NCI-H524 treated with DMSO at 0.1 percent for 48 hours (cell line): ENCODE measurements at places on chromosomes 3 and 15.

DNA sequence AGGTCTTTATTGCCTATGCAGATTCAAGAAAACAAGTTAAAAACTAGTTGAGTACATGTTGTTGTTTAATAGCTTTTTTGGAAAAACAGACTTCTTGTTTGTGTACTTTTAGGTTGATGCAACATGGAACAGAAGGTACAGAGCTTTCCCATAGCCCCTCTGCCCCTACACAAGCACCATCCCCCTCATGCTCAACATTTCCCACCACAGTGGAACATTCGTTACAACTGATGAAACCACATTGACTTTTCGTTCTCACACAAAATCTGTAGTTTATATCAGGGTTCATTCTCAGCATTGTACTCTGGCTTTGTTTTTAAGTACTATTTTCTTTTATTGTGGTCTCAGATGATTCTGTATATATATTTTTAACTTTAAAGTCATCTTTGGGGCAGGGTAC lies 1054.6 kb downstream of the NTRK3 start:
- no peak for DNase-seq

- DNase-seq = peak; percentile 78
Measured at GRCh38 chr15:44219073-44219472, 24.0 kb upstream of the FRMD5 start.

GRCh38 chr3:193960487-193961274 lies 175.3 kb upstream of the HES1 start:
- DNase-seq = no peak

GRCh38 chr3:141661229-141662196 lies 76.6 kb upstream of the RNF7 start:
- no peak for DNase-seq

- no peak for DNase-seq
Measured at GRCh38 chr3:77147836-77148578, 108.1 kb downstream of the ROBO2 start.

GRCh38 chr3:149673393-149673792 lies 15.6 kb upstream of the WWTR1 start:
- DNase-seq = no peak

DNA sequence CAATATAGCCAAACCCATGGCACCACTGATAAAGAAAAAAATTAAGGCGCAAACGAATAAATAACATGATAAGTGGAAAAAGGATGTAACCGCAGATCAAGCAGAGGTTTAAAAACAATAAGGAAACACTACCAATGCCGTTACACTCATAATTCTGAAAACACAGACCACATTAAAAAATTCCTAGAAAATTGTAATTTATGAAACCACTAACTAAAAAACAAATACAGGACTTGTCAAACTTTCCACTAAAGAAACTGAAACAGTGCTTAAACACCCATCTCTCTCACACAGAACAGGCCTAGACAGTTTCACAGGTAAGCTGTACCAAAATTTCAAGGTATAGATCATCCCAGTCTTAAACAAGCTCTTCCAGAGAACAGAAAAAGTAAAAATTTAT lies 28.4 kb downstream of the PCSK6 start:
- no peak for DNase-seq

- no peak for DNase-seq
Measured at GRCh38 chr3:182671942-182672341, 121.4 kb upstream of the ATP11B start.

DNA sequence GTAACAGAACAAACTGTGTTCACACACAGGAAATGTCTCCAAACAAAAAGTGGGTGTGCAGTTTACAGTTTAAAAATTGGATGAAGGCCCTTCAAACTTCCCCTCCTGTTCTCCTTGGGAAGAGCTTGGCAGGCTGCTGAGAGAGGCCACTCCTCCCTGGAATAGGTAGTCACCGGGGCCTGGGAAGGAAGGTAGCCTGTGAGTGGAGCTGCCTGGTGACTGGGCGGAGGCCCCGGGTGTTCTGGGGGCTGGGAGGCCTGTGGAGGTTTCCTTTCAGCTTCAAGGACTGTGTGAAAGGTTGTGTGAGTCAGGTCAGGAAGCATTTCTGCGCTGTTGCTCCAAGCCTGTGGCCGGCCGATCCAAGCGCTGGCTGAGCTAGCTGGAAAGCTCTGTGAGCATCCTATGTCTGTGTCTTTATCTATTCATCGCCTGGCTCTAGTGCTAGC lies 14.1 kb downstream of the SLCO3A1 start:
- DNase-seq = no peak

GRCh38 chr15:34188711-34189110 lies 21.2 kb downstream of the KATNBL1 start:
- no peak for DNase-seq

GRCh38 chr3:107985496-107985895 lies 105.3 kb downstream of the CD47 start:
- DNase-seq = no peak

GRCh38 chr3:175094344-175094743 lies 235.2 kb downstream of the NAALADL2 start:
- no peak for DNase-seq

DNA sequence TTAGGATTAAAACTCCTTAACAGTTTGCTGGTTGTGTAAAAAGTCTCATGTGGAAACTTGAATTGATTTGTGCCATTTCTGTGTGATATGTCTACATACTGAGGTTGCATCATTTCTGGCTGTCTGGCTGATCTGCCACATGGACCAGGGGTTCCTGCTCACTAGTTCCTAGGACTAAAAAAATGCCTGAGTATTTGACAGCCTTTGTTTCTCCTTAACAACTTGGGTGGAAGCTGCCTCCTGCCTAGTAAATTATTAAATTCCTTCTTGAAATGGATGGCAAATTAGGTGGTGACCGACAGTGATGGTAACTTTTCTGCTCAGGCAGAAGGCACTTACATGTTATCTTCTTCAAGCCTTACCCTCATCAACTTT lies 226.9 kb upstream of the MRPL3 start:
- DNase-seq = no peak

DNA sequence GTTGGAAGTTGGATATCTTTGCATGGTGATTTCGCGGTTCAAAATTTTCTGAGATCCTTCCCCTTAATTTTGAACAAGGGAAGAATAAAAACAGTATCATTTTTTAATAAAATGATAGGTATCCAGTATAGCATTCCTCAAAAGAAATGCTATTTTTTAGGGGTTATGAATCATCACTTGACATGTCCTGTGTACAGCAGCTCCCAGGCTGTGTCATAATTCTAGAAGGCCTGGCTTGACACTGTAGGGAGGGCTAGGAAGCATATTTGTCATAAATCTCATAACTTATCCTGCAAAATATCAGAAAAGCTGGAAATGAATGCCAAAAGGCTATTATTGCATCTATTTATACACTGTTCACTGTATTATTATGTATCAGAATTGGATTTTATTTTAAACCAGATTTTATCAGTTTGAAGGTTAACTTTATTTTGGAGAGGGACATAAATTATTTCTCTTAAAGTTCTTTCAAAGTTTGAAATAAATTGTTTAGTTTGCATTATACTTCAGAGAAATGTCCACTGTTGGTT lies 539.1 kb upstream of the ROBO2 start:
- no peak for DNase-seq

DNA sequence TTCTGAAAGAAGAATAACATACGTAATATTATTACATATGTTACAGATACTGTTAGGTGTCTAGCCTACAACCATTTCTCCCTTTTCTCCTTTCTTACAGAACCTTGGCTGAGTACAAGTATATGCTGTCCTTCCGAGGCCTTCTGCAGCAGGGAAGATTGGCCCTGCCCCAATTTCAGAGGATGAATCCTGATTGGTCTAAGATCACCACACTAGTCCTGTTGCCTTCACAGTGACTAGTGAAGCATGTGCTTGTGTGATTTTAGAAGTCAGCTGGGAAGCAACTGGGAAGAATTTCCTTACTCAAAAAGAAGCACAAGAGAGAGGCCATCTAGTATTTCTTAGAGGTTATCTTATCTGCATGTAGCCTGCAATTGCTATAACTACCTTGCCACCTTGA lies 30.6 kb upstream of the MECOM start:
- DNase-seq = no peak

DNA sequence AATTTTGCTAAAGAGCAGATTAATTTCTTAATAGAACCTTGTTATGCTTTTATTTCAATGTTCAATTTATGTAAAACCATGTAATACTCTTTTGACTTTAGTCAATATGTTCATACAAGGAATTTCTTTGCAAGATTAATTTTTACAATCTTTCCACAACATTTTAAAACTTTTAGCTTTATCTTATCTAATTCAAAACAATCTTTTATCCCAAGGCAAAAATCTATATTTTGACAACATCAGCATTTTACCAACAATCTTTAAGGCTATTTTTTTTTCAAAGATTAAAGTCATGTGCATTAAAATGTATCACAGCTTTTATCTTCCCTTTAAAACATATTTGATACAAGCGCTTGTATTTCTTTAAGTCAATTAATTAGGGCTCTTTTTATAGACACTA lies 914.7 kb downstream of the PLOD2 start:
- no peak for DNase-seq

DNA sequence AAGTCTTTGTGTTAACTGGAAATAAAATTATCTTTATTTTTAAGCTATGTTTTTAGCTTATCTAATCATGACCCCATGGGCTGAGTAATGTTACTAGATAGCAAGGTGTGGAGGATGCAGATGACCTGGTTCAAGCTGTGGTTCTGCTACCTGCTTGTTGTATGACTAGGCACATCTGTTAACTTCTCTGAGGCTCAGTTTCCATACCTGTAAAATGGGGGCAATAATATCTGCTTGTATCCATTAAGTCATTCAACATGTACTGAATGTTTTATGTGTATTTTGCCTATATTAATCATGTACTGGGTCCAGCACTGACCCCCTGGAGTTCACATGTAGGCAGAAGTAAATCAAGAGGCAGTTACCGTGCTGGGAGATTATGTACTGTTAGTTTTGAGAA lies 51.5 kb downstream of the CEMIP start:
- no peak for DNase-seq

- no peak for DNase-seq
Measured at GRCh38 chr15:35170207-35170606, 85.1 kb upstream of the NANOGP8 start.

- DNase-seq = no peak
Measured at GRCh38 chr3:32175607-32176197, 62.8 kb upstream of the CMTM8 start.

DNA sequence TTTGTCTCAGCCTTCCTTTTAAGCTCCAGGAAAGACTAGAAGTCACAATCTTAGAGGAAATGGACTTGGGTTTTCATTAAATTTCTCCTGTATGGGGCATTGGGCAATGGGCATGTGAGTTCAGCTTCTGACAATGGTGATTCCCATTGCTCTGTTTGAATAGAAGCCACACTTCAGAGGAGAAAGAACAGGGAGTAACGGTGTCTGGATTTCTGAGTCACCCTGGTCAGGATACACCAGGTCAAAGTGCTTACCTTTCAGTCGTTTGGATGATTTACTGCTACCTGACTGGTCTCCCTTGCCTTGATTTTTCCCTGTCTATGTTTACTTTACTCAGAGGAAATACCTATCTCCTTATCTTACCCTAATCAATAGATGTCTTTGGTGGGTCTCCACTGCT lies 111.7 kb upstream of the VEPH1 start:
- DNase-seq = no peak

- no peak for DNase-seq
Measured at GRCh38 chr15:68650901-68651709, 72.3 kb downstream of the CORO2B start.

GRCh38 chr3:5579946-5580345 lies 392.4 kb downstream of the EDEM1 start:
- DNase-seq = no peak

GRCh38 chr15:41501191-41501917 lies 7.7 kb downstream of the ITPKA start:
- DNase-seq = peak; percentile 5

DNA sequence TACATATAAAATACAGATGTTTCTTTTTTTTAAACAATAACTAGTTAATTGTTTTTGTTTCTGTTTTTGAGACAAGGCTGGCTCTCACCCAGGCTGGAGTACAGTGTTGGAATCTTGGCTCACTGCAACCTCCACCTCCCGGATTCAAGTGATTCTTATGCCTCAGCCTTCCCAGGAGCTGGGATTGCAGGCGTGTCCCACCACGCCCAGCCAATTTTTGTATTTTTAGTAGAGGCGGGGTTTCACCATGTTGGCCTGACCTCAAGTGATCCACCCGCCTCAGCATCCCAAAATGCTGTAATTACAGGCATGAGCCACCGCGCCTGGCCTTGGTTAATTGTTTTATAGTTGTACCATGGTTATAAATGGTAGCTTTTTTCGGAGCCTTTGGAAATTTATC lies 72.3 kb downstream of the PIAS1 start:
- DNase-seq = no peak

- DNase-seq = no peak
Measured at GRCh38 chr15:82039871-82040270, 5.9 kb downstream of the MEX3B start.

- DNase-seq = no peak
Measured at GRCh38 chr3:41095702-41096101, 103.6 kb upstream of the CTNNB1 start.

DNA sequence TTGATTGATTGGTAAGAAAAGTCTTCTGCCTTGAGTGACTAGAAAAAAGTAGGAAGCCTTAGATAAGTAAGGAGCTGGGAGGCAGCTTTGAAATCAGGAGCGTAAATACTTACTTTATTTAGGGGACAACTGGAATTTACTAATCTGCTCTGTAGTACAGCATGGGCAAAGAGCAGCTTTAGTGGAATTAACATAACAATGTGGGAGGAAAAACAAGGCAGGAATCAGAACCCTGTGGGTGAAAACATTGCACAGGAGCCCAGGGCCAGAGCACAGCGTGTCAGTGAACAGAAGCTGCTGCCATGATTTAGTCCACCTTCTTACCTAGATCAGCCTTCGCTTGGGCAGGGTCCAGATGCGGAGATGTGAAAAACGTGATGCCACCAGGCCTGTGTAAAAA lies 14.6 kb downstream of the FMN1 start:
- no peak for DNase-seq

DNA sequence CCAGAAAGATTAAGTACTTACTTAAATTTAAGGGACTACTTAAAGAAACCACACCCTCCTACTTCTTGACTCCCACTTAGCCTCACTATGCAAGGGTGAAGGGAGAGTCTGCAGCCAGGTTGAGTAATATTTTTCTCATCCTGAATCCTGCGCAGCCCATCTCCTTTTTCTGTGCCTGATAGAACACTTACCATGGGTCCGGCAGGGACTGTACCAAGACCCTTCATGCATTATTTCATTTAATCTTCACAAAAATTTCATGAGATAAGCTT lies 562.6 kb upstream of the CFAP20DC start:
- no peak for DNase-seq

DNA sequence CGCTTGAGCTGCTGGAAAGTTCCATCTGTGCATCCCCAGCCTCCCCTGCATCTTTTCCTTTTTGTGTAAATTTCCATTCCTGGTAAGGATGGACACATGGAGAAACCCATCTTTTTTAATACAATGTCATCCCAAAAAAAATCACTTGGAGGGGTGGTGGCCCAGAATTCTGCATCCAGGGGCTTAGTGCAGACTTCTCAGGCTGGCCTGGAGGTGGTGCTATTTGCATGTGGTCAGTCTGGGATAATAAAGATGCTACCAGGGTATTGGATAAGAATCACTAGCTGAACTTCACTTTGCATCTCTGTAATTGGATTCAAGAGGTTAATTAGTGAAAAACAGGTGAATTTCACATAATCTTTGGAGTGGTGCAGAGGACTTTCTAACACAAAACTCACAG lies 1.8 kb upstream of the ZSCAN2 start:
- DNase-seq = peak; percentile 5
